ENCODE measurements at places on chromosomes 6 and 20.

DNA sequence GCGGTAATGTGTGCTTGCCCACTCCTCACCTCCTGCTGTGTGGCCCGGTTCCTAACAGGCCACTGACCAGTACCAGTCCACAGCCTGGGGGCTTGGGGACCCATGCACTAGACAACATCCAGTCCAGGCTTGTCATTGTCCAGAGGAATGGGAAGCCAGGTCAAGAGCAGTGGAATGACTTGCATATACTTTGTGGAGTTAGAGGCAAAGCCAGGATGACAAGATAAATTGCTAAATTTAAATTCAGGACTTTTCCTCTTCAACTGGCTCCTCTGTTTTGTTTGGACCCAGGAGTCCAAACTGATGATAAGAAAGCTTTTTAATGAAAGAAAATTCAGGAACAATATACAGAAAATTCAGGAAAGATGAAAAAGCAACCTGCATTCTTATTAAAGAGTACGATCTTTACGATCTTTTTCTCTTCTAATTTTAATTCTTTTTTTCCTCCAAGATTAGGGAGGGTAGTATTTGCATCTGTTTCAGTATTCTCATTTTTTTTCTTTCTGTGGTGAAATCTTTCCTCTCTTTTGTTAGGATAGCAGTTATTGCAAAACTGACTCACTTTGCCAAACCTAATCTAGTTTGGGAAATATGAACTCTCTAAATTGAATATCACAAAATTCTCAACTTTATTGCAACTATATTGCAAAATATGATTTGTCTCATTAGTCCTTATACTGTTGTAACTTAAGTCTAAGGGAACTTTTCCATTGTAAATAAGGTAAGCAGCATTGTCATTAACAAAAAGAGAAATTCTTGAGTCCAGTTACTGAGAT, 48.2 kb downstream of the DCBLD1 start:
- DNase-seq: no peak

GRCh38 chr20:64062276-64062595, 762 bp upstream of the TCEA2 start:
- DNase-seq: no peak

DNA sequence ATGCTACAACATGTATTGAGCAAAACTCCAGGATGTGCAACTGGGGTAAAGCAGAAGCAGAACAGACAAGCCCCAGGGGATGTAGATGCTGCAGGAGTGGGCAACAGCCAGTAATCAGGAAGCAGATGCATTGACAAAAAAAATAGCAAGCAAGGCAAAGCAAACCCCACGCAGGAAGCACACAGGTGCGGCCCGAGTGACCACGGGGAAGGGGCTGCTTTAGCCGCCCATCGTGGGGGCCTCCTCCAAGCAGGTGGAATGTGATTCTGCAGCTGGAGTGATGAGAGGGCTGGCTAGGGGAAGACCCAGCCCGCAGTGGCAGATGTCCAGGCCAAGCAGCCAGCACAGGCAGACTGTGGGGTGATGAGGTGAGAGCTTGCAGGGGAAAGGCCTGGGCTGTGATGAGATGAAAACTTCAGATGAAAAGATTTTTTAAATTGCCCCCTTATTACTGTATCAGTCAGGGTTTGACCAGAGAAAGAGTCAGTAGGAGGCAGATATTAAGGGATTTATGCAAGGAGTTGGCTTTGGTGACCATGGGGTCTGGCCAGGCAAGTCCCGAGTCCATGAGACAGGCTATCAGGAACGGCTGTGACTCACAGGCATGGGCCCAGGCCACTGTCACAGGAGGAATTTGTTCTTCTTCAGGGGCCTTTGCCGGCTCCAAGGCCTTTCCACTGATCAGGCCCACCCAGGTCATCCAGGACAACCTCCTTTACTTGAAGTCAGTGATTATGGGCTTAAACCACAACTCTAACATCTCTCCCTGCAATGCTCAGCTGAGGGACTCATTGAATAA, 207.6 kb downstream of the ANKRD60 start:
- no peak for DNase-seq

DNA sequence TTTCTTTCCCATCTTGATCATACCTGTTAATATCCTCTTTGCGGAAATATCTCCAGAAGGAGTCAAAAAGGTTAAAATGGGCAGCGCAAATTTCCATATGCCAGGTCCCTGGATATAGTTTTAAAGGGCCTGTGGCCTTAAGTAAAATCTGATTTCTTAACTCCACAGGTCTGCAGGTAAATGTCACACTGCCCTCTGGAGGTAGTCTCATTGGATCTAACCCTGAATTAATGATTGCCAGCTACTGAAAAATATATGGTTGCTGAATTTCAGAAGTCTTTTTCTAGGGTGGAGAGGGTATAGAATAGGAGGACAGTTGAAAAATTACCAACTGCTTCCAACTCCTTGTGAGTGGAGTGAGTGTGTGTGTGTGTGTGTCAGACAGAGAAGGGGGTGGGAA, 8.5 kb downstream of the MOXD1 start:
- no peak for DNase-seq

GRCh38 chr6:107275330-107275865, 160.1 kb upstream of the BEND3 start:
- DNase-seq: no peak

- no peak for DNase-seq
Measured at GRCh38 chr6:80009531-80009930, 5.1 kb downstream of the TTK start.

GRCh38 chr6:14597090-14597489, 479.5 kb downstream of the CD83 start:
- DNase-seq: no peak

GRCh38 chr6:4388675-4389074, 253.3 kb upstream of the ECI2 start:
- DNase-seq: no peak

DNA sequence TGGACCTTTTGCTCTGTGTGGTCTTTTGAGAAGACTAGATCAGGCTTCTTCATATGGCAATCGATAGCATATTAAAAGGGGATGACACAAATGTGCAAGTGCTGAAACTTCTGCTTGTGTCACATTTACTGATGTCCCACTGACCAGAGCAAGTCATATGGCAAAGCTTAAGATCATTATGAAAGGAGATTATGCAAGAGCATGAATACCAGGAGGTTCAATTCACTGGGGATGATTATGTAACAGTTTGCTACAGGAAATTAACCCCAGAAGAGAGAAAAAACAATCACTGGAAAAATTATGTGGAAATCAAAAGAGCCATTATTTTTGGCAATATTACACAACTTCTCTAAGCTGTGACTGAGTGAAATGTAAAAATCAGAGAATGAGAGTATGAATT, 13.7 kb upstream of the PRDM13 start:
- no peak for DNase-seq

DNA sequence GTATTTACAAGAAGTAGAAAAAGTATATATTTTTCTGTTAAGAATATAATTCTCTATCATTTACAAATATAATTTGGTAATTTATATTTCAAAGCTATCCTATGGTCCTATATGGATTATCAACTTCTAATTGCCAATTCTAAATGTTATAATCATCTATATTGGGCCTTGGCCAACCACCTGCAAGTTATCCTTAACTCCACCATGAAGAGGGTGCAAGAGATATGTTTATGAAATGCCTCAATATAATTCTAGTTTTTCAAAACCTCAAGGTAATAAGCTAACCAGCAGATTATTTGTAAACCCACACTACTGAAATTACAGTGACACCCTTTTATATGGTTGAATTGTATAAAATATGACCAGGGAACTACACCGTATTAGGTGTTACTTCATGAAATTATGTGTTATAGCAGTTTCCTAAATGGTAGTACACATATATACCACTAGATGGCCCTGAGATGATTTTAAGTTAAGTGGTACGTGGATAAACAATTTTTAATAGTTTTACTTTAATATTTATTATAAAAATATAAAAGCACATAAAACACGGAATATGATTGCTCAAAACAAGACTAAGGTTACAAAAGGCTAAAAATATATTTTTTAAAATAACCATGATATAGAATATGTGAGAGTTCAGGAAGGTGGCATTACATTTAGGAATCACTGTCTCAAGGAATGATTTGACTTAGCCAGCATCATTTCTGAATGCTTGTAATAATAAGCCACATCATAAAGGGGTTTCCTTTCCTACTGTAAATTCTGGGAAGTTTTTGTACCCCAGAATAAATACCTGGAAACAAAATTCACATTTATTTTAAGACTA, 9.8 kb upstream of the PNISR start:
- no peak for DNase-seq

- no peak for DNase-seq
Measured at GRCh38 chr6:89079511-89080234, 878 bp upstream of the PNRC1 start.

- DNase-seq: peak; percentile 78
Measured at GRCh38 chr6:130307752-130308361, 58.0 kb upstream of the TMEM200A start.

DNA sequence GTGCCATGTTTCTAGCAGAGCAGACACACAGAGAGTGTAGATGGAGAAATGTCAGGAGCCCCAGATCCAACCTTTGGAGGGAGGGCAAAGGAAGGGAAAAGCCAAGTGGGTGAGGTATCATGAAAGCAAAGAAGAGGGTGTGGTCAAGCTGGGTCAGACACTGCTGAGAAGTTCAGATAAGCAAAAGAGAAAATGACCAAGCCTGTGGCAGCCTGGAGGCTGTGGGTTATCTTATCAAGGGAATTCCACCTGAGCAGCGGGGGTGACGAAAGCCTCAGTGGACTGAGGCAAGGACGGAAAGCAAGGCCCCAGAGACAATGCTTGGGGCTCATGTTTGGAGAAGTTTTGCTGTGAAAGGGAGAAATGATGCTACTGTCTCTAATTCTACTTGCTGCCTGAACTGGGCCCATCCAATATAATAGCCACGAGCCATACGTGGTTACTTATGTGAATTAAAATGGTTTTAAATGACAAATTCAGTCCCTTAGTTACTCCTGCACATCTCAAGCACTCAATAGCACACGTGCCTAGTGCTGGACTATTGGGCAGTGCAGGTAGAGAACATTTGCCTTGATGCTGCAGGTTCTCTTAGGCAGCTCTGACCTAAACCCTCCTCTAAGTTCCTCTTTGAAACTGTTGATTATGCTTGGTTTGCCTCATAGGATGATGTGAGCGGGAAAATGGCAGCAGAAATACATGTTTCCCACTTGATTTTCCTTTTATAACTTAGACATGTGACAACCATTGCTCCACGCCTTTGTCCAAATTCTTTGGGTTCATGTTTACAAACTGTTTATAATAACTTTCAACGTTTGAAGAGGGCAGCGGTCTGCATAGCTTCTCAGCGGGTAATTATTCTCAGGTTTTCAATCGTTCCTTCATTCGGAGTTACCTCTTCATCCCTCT, 63.7 kb downstream of the SLC22A23 start:
- DNase-seq: no peak

DNA sequence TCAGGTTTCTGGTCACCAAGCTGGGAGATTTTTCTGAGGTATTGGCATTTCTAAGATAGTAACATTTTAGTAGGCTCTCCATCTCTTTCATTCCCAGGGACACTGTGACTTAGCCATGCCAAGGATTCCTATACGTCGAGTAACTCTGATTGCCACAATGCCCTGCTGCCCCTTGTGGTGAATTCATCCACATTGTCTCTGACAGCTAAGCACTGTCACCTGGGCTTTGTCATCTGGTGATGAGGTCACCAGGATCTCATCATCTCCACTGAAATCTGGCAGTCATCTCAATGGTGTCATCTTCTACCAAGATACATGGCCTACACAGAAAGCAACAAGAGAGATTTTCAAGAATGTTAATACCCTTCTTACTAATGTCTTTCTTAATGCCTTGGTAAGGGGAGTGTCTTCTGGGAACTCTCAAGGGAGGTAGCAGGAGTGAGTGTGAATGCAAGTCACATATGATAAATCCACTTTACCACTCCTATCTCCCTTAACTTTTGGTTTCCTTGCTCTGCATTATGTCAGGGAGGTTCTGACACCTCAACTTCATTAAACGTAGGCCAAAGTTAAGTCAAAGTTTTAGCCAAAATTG, 246.7 kb downstream of the CD109 start:
- no peak for DNase-seq

DNA sequence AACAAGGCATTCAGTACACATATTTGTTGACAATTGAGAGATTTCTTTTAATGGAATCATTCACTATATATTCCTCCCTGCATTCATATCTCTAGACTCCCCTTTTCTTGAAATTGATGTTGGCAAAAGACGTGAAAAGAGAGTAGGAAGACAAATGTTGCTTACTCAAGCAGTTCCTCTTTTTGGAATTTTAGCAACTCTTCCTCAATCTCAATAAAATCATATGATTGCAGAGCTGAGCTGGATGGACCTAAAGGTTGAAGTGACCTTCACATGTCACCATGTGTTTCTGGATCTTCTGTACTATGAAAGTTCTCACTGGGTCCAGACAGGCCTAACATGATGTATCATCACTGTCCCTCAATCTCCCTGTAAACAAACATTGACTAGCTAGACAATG, 18.6 kb downstream of the ADGRF1 start:
- no peak for DNase-seq

DNA sequence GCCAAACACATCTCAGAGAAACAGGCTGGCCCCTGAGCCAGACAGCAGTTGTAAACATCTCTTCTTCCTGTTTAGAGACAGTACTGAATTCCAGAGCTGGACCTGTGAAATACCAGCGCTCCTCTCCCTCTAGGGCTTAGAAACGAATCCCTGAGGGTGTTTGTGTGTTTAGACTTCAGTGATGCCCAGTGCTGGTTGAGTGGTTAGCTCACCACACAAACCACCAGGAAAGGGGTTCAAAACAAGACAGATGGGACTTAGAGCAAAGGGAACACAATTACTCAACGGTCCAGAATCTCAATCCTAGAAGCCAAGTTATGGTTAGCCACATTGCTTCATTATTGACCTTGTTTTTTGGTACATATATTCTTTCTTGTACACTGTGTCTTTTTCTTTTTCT, 108.7 kb upstream of the TMEM170B start:
- DNase-seq: no peak

DNA sequence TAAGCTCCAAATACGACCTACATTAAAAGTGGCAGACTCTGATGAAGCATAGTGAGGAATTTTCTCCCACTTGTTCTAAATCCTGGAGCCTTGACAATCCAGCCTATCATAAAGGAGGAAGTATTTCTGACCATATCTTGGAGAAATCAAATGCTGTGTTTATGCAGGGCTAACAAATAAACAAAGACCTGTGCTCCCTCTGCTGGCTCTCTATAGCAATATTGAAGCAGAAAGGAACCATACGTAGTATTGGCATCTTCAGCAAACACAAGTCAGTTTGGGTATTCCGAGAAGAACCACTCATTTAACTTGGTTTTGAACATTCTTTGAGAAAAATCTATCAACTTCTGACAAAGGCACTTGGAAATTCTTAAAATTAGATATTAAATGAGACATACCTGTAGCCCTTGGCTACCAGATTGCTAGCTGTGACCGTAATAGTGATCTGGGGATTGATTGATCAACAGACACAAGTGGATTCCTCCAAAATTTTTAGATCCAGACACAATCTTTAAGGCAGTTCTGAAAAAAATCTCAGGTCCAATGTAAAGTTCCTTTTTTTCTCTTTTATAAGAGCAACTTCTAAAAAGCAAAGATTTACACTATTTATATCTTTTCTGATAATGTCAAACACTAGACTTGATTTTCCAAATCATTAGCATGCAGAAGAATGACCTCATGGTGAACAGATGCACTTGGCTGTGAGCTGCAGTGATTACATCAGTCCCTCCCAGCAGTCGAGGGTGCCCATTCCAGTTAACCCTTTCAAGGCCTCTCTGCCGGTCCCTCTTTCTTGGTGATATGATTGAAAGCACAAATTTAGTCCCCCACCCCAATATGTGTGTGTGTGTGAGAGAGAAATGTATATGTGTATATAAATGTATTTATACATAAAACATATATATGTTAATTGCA, 40.2 kb downstream of the INSM1 start:
- peak; percentile 75 for DNase-seq

- DNase-seq: no peak
Measured at GRCh38 chr6:88558981-88559380, 392.8 kb upstream of the CNR1 start.

GRCh38 chr6:56293781-56294180, 46.4 kb upstream of the COL21A1 start:
- no peak for DNase-seq
